ENCODE measurements at places on chromosomes 5 and 9. TPM values are rescaled to one million over a fixed set of nuclear protein-coding genes. Genes with fewer than 3 reads are reported as not detected.

PRUNE2 gene
- not detected for total RNA-seq

FGF10 gene
- total RNA-seq: not detected

ALDH1A1 gene
- total RNA-seq: 17.7 TPM

RASGRF2 gene
- total RNA-seq: 26.3 TPM

SLC23A1 gene
- 2.8 TPM for total RNA-seq

LCN15 gene
- not detected for total RNA-seq

SPINK6 gene
- total RNA-seq: not detected

FYB1 gene
- 42.8 TPM for total RNA-seq

- no peak for DNase-seq
Observed at GRCh38 chr5:163571744-163572143, 66.3 kb downstream of the MAT2B start.

DNA sequence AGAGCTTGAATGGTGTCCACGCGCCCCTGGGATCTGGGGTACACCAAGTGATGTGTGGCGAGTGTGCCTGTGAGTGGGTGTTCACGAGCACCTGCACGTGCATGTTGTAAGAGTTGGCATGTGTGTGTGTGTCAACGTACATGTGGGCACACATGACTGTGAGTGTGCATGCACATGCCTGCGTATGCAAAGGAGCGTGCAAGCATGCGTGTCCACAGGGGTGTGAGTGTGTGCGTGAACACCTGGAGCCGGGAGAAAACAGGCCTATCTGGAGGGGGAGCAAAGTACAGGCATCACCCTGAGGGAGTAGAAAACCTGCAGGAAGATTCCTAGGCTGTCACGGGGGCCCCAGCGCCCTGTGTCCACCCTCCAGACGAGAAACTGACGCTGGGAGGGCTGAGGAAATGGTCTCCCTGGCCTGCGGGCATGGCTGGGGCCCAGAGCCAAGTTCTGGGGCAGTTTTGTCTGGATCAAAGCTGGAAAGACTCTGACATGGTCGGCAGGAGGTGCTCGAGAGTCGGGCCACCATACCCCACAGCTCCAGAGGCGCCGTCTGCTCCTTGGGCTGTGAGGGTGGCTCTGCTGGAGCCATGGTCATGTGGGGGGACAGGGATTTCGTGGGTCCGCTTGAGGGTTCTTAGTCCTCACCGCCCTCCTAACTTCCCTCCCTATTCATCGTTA, 31.8 kb downstream of the PTGES start:
- no peak for DNase-seq

- DNase-seq: no peak
Observed at GRCh38 chr5:156331181-156331580, 4.2 kb downstream of the SGCD start.

GRCh38 chr9:88852794-88853193, 138.5 kb upstream of the S1PR3 start:
- no peak for DNase-seq

DNA sequence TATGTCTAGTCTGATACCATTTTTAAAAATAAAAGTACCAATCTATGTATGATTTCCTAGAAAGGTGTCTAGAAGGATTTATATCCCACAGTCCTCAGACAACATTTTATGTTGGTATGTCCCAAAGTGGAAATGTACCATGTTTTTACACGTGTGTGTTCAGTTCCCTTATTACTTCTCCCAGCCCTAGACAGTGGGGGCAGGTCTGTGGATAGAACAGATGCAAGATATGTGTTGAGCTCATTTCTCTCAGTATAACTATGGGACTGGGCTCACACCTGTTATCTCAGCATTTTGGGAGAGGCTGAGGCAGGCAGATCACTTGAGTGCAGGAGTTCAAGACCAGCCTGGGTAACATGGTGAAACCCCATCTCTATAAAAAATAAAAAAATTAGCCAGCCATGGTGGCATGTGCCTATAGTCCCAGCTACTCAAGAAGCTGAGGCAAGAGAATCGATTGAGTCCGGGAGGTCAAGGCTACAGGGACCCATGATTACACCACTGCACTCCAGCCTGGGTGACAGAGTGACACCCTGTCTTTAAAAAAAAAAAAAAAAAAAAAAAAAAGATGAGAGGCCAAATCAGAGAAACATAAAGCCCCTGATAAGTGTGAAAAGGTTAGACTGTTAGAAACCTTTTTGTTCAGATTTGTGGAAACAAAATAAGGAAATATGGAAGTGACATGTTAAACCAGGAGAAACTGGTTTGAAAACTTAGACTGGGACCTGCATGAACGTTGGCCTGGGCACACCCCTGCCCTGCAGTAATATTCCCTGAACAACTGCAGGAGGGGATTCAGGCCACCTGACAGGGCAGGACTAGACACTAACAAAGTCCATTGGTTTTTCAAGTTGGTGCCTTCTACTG, 7.4 kb upstream of the SLC2A8 start:
- DNase-seq: no peak

GRCh38 chr5:32504329-32504988, 59.9 kb upstream of the ZFR start:
- DNase-seq: no peak

- DNase-seq: no peak
Observed at GRCh38 chr9:93299418-93300174, 115.7 kb downstream of the WNK2 start.

- no peak for DNase-seq
Observed at GRCh38 chr5:94744906-94745305, 126.4 kb downstream of the SLF1 start.

DNA sequence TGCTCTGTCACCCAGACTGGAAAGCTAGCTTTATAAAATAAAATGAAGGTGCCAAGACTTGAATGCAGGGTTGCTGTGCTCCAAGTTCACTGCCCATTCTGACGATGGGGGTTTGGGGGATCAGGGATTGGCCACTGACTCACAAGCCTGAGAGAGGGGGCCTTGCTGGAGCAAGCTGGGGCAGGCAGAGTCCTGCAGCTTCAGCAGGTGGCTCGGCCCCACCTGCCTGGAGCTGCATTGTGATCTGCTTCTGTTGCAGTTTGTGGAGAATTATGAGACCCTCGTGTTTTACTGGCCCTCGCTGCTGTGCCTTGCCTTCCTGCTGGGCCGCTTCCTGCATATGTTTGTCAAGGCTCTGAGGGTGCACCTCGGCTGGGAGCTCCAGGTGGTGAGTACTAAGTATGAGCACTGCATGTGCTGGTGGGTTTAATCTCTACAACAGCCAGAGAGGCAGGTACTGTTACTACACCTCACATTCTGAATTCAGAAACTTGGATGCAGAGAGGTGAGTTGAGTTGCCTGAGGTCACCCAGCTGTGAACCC, 31.1 kb upstream of the CCDC180 start:
- no peak for DNase-seq

DNA sequence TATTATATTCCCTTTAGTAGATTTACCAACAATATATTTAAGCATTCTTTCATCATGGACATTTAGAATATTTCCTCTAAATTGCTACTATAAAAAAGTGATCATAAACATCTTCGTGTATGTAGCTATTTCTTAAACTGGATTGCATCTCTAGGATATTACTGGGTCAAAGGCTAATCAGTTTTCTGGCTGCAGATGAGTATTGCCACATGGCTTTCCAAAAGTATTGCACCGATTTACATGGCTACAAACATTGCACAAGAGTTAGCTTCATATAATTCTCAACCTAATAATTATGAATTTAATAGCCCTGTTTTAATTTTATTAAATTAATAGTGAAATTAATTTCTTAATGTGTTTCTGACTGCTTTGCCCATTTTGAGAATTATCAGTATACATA, 183.4 kb downstream of the DMRT2 start:
- no peak for DNase-seq

- DNase-seq: no peak
Observed at GRCh38 chr9:17131494-17131893, 3.3 kb upstream of the CNTLN start.

- DNase-seq: no peak
Observed at GRCh38 chr5:94761786-94762185, 143.3 kb downstream of the SLF1 start.

DNA sequence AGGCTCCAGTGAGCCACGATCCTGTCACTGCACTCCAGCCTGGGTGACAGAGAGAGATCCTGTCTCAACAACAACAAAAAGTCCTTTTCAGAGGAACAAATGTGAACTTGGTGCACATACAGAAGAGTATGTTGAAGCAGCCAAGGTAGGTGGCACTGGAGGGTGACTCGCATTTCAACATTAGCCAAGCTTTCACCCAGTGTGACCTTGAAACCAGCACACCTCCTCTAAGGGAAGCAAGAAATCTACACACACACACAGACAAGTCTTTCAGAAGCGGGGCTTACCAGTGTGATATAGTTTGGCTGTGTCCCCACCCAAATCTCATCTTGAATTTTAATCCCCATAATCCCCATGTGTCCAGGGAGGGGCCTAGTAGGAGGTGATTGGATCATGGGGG, 225.2 kb downstream of the SEMA5A start:
- no peak for DNase-seq

GRCh38 chr5:72151169-72151568, 43.9 kb downstream of the MAP1B start:
- no peak for DNase-seq

DNA sequence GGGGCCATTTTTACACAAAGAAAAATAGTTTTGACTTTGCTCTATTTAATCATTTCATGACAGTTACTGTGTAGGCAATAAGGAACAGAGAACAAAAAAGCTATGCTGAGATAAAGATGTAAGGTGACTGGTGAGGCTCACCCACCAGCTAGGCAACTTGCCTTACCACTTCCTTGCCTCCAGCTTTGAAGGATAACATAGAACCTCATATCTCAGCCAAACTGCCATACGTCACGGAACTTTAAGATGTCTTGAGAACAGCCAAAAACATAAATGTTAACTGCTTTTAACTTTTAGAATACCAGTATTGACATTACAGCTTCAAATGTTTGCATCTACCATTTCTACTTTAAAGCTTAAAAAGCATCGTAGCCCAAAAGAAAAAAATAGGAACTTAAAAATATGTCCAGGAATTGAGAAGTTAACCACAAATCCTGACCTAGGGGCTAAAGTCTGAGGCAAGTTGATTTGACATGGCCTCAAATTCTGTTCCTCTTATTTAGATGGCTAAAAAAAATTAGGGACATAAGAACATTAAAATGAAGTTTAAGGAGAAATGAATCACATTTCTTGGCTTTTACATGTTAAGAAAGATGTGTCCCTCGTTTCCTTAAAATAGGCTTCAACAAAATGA, 7.7 kb upstream of the GCNT4 start:
- no peak for DNase-seq

GRCh38 chr5:136034492-136034891, 5.7 kb downstream of the TGFBI start:
- DNase-seq: no peak

Data from Calu3 (cell line).